ENCODE measurements at places on chromosomes 2 and 18.

DNA sequence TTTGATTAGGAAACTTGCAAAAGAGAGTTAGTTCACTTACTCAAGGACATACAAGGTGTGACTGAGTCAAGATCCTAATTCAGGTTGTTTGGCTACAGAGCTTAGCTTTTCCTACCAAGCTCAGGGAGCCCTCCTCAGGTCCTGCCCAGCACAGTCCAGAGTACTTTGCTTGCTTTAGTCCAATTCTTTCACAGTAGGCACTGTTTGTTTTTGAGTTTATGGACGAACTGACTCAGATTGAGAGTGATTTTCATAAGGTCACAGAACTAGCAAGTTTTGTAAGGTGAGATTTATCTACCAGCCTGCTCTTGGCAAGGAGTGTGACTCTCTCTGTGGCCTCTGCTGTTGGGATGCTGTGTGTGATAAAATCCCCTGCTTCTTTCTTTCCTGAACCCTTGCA lies 310.5 kb downstream of the PTPRM start:
- no peak for DNase-seq

DNA sequence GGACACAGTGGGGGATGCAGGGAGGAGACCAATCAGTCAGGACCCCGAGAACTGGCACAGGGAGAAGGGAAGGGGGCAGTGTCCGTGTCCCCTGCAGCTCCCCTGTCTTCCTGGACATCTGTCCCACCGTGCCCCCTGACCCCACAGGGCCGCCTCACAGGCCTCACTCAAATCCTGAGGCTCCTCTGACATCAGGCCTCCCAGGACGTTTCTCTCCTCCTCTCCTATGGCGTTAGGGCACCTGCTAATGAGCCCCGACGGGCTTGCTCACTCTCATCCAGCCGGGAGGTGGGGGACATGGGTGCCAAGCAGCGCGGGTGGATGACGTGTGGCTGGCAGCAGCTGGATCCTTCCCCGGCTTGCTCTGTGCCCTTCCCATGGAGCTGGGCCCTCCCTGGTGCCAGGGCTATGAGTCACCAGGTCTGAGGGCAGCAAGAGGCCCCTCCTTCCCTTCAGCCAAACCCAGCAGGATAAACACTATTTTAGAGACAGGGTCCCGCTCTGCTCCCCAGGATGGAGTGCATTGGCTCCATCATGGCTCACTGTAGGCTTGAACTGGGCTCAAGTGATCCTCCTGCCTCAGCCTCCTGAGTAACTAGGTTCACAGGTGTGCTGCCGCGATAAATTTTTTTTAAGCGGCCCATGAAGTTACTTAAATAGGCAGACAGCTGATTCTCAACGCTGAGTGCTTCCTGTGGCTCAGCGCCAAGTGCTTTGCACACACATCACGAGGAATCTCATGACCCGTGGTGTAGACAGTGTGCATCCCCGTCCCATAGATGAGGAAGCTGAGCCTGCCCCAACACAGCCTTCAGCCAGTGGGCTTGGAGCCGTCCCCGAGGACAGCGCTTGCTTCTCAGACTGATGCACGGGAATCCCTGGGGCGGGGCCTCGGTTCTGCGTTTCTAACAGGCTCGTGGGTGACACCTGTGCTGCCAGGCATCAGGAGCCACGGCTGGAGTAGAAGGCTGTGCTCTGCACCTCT lies 64.5 kb upstream of the HDAC4 start:
- peak; percentile 91 for DNase-seq

- DNase-seq: no peak
Measured at GRCh38 chr2:84631985-84632384, 115.7 kb downstream of the DNAH6 start.

DNA sequence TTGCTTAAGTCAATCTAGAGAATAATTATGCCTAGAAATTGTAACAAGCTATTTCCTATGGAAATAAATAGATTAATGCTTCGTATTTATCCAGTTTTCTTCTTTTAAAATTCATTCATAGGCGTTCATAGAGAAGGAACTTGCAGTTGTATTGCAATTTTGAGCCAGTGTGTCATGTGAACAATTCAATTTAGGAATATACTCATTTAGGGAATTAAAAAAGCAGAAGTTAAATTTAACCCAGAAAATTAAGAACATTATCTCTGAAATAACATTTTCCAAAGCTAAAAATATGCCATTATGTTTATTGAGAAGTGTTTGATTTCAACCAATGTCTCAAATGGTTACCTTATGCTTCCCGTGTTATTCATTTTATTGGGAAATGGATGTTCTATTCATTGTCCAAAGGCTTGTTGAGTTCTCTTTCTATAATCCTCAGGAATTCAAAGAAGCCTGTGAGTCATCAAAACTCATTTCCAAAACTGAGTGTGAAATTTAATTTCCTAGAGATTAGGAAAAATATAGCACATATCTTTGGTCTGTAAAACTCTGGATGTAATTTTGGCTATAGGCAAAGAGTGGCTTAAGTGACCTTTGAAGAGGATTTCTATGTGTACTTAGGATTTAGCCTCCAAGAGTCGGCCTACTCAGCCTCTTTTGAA lies 99.7 kb downstream of the SLC8A1 start:
- no peak for DNase-seq

- DNase-seq: no peak
Measured at GRCh38 chr2:168490015-168490874, 34.2 kb downstream of the CERS6 start.

DNA sequence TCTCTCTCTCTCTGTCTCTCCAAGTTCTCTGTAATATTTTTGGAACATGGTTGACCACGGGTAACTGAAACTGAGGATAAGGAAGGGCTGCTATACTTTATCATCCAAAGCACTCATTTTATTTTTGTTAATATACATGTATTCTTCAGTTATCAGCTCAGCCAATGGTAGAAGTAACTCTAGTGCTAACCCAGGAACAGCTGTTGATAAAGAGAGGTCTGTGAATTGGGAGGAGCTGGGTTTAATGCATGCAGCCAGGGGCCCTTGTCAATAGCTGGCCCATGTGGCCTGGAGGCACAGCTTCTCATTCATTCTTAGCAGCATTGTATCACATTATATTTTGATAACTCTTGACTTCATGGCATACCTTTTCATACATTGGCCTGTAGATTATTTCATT lies 401.6 kb downstream of the EPHA4 start:
- no peak for DNase-seq

DNA sequence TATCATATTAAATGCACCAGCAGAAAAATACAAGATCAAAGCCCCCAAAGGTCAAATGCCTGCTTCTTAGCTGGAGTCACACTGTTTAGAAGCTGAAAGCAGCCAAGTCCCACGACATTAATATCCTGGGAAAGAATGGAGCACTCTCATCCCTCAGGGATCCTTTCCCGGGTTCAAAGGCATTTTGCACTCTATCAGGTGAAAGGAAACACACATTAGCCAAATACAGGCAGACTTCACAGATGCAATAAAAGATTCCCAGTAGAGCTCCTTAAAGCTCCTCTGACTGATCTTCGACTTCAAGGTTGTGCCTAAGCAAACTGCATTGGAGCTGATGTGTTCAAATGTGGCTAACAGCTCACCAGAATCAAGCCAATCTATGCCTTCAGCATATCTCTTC lies 158.4 kb downstream of the RNF152 start:
- DNase-seq: no peak

- no peak for DNase-seq
Measured at GRCh38 chr18:25510096-25510495, 158.1 kb upstream of the ZNF521 start.

DNA sequence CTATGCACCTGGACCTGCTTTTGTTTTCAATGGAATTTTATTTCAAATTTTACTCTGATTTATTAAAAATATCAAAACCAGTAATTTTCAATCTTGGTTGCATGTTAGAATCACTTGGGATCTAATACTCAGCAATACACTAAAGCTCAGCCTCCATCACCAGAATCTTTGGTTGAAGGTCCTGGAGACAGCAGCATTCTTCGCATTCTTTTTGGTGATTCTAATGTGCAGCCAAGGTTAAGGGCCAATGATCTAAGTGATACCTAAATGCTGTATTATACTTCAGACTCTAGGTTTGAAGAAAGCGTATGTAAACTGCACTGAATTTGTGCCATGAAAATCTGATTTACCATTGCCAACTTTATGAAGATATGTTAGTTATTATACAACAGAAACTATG lies 493.1 kb downstream of the XIRP2 start:
- DNase-seq: no peak

DNA sequence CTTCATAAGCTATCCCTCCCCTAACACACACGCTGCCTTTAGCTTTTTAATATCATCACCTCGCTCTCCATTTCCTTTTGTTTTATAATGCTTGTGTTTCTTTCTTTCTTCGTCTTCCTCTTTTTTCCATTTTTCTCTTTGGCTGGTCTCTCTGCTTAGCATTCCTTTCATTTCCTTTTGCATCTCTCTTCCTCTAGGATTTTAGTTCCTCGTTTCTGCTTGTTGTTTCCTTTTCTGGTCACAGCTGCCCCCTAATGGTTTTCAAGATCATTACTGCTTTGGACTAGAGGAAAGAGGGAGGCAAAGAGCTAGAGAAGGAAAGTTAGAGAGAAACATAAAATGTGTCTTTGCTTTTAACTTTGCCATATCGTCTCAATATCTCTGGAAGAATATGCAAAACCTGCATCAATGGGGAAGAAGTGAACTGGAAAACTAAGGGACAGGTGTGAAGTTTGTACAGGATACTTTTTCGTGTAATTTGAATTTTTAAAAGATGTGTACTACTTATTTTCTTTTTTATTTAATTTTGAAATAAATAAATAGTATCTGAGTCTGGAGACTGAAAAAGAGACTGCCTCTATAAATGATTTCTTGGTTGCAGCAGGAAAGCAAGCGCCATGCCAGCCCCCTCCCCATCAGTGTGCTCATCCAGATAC lies 6.3 kb upstream of the NRP2 start:
- DNase-seq: peak; percentile 9

GRCh38 chr2:238260883-238261282 lies 21.0 kb upstream of the HES6 start:
- DNase-seq: no peak

GRCh38 chr2:73896362-73897239 lies 3.8 kb downstream of the ACTG2 start:
- no peak for DNase-seq

GRCh38 chr2:73938718-73939352 lies 12.2 kb downstream of the DGUOK start:
- DNase-seq: no peak

DNA sequence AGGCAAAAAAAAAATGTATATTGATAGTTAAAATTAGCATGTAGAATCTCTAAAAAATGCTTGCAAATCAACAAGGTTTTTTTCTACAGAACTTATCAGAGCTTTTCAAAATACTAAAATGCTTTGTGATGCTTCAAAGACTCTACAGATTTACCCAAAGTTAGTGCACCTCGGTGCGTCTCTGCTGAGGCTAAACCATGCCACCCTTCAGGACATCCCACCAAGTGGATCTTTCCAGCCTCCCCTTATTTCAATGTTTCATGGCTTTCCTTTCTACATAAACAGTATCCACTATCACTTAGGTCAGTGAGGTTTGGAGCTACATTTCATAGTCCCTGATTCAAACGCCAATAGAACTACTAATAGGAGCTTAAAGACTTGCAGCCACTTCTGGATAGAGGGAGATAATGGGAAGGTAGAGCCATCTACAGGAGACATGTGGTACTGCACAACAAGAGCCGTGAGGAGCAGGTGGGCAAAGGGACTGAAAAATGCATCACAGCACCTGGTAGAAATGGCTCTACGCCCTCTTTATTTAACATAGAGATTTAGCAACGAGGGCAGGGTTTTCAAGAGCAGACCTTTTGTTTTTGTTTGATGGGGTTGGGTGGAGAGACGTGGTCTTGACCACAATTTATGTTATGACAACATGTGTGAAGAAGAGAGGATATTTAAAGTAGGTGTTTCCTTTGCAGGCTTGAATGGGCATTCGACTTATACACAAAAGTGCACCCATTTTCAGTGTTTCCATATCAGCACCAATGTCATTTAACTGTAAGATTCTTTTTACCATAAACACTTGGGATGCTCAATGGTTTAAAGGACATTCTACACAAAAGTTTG lies 56.1 kb upstream of the SLC35G4 start:
- DNase-seq: no peak

DNA sequence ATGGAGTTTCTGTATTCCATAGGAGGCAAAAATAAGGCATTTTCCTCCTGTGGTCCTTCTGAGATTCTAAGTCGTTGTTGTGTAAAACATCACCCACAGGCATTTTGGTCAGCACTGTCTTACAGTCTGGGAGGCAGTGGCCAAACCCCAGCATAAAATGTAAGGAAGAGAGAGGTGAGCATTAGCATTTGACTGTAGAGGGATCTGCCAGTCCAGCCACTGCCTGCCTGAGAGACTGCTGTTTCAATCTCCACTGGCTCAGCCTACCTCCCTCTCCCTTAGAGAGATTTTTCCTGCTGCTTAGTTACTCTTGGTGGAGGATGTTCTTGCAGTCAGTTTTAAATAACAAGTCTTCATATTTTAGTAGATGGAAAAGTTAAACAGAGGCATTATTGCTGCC lies 77.0 kb downstream of the ARHGEF33 start:
- no peak for DNase-seq

Data from hypothalamus (tissue), 51 donors.